ENCODE measurements at places on chromosomes 2 and 18.

DNA sequence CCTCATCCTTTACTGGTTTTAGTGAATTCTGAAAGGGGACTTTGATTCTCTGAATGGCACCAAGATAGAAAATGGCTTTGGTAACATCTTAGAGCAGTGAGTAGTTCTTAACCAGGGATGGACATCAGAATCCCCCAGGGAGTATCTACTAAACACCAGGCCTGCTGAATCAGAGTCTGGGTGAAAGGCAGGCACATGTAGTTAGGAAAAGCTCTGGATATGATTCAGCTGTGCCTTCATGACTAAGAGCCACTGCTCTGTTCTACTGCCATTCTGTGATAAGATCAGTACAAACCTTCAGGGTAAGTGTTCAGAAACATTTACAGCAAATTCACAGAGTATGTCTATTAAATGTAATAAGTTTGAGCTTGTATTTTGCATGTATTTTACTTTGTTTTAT is 46.2 kb upstream of the B3GNT2 start:
- no peak for DNase-seq

DNA sequence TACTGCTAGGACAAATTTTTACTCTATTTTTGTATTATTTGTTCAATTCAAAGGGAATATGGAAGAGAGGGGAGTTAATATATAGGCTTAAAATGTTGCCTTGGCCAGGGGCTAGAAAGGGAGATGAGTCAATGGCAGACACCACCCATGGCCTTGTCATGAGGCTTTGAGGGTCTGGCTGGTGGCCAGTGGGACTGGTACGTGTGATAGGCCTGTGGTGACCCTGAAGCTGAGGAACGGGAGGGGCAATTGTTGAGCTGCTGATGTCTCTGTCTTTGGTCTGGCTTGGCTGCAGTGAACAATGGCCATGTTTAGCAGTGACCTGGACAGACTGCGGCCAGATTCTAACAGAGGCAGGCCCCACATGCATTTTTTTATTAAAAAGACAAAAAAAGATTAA is 18.5 kb downstream of the GKN1 start:
- DNase-seq, result no peak

- no peak for DNase-seq
These were observed 127.6 kb upstream of the SPOPL start for GRCh38 chr2:138373993-138374408.

DNA sequence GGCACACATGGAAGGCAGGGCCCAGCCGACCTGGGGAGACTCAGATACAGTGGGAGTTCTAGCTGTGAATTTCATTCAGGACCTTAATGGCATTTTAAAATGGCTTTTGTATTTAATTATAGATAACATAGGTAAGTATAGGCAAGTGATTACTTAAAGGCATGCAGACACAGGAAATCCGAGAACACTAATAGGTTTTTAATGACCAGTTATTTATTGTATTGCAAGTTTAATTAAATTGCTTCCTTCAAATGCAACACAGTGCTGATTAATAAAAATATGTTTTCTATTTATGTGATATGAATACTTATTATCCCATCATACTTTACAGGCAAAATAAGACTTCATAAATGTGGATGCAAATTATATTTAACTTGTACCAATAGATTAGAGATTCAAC is 19.7 kb upstream of the SH3RF3 start:
- no peak for DNase-seq

GRCh38 chr2:20447437-20448245 is 767 bp downstream of the RHOB start:
- no peak for DNase-seq

DNA sequence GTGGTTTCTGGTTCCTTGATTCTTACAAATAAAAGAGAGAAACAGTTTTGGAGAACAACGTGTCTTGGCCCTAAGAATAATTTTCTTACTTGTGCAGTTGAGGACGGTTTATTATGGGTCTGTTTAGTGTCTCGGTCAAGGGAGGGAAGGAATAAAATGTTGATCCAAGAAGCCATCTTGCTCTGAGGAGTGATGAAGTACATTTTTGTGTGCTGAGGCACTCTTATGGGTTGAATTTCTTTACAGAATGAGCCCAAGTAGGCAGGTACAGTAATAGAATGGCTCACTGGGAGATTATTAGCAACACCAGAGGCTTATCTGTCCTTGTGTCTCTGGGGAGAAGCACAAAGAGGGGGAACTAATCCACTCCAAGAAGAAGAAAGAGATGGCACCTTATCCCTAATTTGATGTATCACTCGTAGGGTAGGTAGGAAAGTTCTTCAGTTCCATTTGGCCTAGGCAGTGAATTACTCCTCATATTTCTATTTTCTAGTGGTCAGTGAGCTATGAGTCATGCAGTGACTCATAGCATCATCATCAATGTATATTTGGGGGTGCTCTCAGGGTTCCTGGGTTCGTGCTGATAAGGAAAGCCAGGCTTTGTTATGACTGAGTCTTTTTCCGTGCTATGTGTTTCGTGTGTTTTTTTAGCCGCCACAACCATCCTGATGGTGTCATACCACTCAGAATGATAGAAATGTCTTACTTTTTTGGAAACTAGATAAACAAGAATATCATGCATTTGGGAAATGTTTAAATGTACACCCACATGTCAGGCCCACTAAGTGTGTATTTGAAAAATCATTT is 250.1 kb upstream of the CTAGE1 start:
- no peak for DNase-seq

GRCh38 chr2:98294711-98295110 is 51.5 kb upstream of the CNGA3 start:
- DNase-seq, result no peak

DNA sequence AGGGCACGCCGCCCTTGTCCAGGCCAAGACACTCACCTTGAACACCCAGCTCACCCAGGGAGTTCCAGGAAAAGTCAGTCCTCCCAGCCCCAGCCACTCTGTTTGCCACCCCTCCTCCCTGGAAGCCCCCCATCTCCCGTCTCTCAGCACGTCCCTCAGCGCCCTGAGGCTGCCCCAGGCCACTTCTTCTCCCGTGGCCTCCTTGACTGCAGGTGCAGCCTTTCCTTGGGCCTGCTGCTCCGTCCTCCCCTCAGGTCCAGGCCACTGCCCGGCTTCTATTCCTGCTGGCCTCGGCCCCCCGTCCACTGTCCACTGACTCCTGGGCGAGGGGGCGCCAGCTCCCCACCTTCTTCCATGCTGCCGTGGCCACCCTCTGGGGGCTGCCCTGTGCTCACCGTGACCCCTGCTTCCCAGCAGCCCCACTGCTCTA is 239.1 kb downstream of the HDAC4 start:
- DNase-seq, result no peak

DNA sequence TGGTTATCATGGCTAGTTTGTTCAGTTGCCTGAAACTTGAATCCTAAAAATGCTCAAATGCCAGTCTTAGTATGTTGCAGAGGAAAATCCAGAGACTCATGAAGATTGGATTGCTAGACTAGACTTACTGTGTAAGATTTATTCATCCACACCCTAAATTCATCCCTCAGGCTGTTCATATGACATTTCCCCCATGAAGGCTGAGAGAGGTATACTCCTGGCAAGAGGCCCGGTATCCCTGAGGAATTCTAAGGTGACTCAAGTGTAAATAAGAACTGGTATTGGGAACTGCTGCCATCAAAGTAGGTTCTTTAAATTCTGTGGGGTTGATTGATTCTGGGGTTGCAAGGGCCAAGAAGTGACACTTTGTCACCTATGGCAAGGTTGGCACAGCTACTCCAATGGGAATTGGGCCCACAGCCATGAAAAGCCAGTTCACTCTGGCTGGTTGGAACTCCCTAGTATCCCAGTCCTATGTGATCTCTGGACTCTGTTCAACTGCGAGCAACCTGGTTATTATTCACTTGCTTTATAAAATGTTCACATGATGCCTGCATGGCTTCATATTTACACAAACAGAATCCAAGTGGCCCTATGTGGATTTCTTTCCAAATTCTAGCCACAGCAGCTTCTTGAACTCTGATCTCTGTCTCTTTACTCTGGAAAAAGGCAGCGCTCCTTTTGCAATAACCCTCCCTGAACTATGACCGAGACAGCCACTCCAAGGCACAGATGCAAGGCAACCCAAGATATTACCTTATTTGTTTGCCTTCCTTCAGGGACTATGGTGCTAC is 429.1 kb downstream of the CBLN2 start:
- no peak for DNase-seq

DNA sequence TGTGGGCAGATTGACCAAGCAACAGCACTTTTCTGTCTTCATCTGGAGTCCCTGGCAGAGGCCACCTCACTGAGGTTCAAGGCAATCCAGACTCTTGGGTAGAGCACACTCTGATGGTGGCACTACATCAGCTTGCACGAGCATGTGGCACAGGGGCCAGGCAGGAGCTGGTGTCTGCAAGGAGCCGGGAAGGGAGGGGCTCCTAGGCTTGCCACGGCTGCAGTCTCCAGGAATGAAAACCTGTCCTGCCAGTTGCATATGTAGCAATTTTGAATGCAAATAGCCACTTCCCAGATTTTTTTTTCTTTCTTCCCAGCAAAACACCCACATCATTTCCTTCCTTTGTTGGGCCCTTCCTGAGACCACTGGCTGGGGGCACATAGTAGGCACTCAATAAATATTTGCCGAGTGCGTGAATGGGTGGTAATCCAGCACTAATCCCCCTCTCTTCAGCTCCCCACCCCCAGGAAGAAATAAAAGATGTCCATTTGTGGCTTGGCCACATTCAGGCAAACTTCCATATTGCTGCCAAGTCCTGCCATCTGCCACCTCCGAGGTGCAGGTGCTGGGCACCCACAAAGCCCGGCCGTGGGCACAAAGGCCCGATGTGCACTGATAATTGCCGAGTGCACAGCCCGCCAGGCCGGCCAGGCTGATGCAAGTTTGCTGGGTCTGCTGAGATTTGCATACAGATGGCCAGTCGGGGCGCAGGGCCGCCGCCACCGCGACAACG is 72.4 kb downstream of the MYCN start:
- DNase-seq, result no peak

- DNase-seq, result no peak
These were observed 39.1 kb downstream of the C18orf54 start for GRCh38 chr18:54396760-54397159.

DNA sequence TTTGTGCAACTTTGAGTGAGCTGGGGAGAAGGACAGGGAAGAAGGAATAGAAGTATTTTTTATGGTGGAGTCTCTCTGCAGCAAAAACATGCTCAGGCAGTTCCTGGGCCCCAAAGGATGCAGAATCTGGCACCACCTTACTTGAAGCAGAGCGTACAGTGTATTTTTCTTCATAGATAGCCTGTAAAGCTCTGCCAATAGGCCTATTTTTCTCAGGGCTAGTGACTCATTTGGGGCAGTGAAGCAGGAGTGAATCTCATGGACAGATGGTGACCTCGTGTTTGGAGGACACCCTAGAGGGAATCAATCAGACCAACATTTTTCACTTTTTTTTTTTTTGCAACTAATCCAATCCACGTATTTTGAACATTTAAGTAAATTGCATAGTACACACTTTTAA is 268.1 kb upstream of the CXCR4 start:
- DNase-seq, result no peak

- DNase-seq, result no peak
These were observed 183.5 kb downstream of the ZNF385B start for GRCh38 chr2:179677746-179678505.

DNA sequence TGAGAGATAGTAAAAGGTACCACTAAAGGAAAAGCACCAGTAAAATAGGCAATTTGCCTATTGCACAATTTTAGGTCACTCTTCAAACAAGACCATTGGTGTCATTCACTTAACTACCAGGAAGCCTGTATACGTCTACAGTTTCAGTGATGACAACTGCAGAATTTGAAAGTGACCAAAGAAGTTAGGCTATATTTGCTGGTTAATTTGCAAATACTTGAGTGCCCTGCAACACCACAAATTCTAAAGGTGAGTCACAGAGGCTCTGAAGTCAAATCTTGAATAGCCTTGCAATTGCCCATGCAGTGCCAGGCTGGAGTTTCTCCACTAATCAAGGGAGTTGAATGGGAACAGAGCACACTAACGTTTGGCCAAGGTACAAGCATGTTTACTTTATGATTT is 128.7 kb upstream of the CCDC68 start:
- no peak for DNase-seq

- no peak for DNase-seq
These were observed 627 bp upstream of the GALR1 start for GRCh38 chr18:77248873-77249568.

DNA sequence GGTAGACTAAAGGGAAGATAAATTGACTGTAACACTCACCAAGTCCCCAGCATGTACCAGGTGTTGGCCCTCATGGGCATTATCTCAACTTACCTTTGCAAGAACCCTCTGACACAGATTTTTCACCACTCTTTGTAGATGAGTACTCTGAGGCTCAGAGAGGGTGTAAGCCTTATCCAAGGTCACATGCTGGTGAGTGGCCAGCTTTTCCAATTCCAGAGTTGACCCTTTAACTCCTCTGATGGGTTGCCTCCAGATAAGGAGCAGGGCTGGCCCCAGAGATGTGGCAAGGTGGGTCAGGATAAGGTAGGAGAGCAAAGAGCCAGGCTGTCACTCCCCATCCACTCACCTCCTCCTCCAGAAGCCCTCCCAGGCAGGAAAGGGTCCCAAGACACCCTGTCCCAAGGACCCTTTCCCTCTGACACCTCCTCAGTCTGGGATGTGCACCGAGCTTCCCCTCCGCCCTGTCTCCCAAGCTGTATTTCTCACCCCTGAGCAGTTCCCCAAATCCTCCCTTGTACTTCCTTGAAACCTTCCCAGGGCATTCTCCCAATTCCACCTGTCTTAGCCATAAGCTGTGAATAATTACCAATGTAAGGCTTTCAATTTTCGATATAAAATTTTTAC is 165.9 kb downstream of the ZFP36L2 start:
- DNase-seq, result no peak

DNA sequence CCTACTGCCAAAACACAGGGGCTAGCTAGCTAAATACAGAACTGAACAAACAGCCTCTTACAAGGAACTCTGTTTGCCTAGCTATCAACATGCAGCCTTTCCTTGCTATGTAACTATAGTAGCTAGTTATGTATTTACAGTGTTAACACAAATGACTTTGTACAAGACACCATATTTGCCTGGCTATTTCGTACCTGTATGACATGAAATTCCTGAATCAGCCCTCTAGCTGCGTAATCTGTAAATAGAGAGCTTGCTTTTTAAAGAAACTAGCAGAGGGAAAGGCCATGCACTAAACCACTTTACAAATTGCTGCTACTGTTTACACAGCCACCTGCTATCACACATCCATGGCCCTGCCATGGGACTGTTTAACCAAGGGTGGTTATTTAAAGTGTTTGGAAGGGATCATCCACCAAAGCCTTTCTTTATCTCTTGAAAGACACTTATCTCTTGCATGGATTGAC is 248.7 kb downstream of the TFCP2L1 start:
- no peak for DNase-seq

DNA sequence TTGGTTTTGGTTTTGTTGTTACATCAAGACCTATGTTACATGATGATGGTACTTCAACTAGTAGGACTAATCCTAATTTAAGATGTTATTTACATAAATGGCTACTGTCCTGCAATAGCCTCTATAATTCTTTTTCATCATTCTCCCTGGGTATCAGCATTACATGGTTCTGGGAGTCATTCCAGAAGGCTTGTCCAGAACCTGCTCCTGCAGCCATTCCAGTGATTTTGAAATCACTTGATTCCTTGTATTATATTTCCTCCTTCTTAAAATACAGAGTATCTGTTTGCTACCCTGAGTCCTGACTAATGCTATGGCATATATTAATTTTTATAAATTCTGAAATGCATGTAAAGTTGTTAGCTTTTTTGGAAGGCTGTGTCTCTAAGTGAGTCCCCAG is 400.5 kb upstream of the MEIS1 start:
- DNase-seq, result no peak
